Cortex of kidney (tissue), 1 donor: ENCODE measurements at places on chromosomes 5 and 9.

GRCh38 chr9:2337627-2338026, 284.0 kb upstream of the VLDLR start:
- no peak for DNase-seq

DNA sequence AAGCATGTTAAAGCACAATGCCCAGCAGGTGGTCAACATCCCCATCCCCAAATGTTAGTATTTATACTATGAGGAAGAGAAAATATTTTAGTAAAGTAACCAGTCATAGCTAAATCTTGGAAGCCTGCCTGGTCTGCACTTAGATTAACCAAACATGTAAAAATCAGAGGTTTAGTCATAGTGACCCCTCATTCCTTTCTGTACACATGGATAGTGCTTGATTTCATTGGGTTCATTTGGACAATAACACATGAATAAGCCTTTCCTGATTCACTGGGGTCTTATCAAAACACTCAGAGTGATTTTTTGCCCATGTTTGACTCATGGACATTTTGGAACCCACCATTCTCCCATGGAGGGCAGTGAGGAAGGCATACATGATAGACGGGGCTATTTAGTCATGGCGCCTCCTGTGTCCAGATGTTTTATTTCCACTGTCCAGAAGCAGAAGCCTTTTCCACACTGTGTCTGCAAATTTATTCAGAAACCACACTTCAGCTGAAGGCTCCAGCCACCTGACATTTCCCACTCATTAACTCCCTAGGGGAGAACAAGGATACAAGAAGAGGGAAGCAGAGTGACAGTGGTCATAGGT, 32.5 kb downstream of the OR1J1 start:
- DNase-seq, result no peak

DNA sequence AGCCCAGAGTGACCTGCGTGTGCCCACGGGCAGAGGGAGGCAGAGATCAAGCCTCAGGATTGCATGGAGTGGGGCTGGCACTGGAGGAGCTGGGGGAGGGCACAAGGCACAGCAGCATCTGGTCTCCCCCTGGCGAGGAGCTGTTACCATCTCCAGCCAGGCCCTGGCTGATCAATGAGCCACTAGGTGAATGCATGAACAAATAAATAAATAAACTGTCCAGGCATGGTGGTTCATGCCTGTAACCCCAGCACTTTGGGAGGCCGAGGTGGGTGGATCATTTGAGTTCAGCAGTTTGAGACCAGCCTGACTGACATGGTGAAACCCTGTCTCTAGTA, 14.3 kb upstream of the PSMB7 start:
- DNase-seq, result no peak

- DNase-seq, result no peak
These were observed 13.9 kb downstream of the TGFBI start for GRCh38 chr5:136042665-136043121.

DNA sequence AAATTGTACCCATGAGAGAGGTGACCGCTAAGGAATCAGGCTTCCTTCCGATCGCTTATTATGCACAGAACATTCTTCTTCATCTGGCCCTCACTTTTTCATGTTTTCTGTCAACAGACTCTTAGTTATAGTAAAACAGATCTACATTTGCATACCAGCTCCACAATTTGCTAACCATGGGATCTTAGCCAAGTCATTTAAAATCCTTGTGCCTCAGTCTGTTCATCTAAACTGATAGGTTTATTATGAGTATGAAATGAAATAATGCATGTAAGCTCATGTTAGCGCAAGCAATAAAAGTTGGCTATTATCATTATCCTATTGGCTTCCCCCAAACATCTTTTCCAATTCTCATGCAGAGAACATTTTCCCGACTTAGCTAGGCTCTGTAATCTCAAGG, 42.3 kb downstream of the FGF1 start:
- no peak for DNase-seq

DNA sequence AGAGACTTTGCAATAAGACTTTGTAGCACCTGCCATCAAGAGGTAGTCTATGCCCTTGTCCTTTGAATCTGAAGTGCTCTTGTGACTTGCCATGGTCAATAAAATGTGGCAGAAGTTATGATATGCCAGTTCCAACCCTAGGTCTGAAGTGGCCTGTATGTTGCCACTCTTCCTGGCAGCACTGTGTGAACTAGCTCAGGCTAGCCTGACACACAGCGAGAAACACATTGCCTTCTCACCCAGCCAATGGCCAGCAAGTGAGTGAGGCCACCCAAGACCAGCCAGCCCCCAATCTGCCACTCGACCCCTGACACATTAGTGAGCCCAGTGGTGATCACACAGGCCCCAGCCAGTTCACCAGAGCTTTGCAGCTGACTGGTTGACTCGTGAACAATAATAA, 52.7 kb upstream of the OSMR start:
- DNase-seq, result no peak

DNA sequence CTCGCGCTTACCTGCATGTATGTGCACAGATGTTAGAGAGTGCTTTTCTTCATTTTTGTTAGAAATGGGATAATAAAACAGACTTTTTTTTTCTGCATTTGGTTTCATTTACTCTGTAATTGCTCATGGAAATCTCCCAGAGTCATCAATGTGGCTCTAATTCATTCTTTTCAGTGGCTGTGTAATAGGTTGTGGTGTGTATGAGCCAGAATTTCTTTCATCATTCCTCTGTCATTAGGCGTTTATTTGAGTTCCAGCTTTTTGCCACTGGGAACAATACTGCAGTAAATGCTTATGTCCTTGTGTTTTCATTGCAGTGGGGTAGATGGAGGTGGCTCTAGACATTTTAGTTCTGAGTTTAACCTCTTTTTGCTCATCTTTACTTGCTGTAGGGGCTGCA, 118.9 kb downstream of the NXNL2 start:
- no peak for DNase-seq

DNA sequence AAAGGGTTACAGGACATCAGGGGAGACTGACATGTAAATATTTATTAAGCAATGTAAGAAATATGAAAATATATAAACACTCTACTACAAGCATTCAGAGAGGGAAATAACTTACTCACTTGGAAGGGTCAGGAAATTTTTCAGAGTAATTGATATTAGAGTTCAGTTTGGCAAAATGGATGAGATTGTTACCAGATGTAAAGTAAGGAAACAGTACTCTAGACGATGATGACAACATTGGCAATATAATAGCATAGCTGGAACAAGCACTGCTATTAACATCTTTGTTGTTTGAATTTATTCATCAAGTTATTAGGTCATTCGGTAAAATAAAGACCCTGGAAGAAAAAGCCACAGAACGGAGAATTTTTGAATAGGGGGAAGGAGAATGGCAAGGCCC, 49.1 kb downstream of the GNA14 start:
- no peak for DNase-seq

- DNase-seq, result no peak
These were observed 28.5 kb upstream of the MLLT3 start for GRCh38 chr9:20650750-20651299.

DNA sequence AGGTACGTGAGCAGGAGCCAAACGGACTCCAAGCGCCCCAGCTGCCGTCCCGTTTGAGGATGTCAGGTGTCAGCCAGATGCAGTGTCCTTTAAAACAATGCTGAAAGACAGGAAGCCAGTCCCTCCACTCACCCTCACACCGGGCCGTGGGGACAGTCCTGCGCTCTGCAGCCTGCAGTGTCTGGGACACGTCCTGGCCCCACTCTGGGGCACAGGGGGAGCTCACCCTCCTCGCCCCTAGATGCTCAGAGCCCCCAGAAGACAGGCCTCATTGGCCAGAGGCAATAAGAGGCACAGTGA, 79.7 kb downstream of the ZNF354C start:
- no peak for DNase-seq

DNA sequence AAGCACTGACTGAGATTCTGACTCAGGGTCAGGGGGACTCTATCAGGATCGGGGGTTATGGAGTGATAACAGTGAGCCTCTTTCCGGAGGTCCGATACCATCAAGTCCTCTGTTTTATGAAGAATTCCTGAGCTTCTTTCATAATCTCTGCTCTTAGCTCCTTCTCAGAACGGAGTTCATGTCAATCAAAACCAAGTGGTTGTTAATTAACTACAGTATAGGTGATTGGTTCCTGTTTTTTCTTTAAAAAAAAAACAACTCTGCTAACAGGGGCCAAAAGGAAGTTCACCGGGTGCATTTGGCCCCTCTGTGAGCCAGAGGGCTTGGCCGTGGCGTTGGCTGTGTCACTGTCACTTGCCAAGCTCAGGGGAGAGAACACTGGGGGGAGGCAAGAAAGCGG, 4.0 kb downstream of the GFI1B start:
- no peak for DNase-seq

GRCh38 chr9:131393622-131394463, at the start of gene PRRC2B:
TSS of gene PRRC2B (plus strand) at chr9:131394086. CDS start at chr9:131430145, 36,059 bp downstream.
- DNase-seq, result no peak

GRCh38 chr5:15646371-15646770, 146.4 kb downstream of the FBXL7 start:
- DNase-seq, result no peak
